ENCODE measurements at places on chromosomes 11 and 22.

- DNase-seq = no peak
Observed at GRCh38 chr11:118099838-118100556, 13.2 kb upstream of the SMIM35 start.

DNA sequence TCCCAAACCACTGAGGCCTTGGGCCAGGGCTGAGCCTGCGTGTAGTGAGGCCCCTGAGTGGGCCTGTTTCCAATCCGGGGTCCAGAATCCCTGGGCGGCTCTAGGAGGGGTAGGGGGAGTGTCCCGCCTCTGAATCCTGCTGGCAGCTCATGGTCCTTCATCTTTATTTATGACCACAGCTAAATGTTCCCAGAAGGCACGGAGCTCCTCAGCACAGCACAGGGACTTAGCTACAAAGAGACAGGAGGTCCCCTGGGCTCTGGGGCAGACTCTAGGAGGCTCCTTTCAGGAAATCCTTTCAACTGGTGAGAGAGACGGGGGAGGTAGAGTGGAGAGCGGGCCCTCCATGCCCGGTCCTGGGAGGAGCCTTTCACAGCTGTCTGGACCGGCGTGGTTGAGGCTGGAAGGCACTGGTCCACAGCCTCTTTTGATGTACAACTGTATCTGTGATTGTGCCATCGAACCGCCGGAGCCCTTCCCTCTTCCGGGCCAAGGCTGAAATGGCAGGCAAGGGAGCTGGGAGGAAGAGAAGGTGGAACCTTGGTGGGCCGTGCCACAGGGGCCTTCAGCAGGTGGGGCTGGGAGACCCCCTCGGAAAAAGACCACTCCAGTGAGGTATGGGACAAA, 46.8 kb downstream of the SCUBE1 start:
- DNase-seq = no peak

GRCh38 chr11:107702723-107703122, 9.1 kb downstream of the SLN start:
- no peak for DNase-seq

DNA sequence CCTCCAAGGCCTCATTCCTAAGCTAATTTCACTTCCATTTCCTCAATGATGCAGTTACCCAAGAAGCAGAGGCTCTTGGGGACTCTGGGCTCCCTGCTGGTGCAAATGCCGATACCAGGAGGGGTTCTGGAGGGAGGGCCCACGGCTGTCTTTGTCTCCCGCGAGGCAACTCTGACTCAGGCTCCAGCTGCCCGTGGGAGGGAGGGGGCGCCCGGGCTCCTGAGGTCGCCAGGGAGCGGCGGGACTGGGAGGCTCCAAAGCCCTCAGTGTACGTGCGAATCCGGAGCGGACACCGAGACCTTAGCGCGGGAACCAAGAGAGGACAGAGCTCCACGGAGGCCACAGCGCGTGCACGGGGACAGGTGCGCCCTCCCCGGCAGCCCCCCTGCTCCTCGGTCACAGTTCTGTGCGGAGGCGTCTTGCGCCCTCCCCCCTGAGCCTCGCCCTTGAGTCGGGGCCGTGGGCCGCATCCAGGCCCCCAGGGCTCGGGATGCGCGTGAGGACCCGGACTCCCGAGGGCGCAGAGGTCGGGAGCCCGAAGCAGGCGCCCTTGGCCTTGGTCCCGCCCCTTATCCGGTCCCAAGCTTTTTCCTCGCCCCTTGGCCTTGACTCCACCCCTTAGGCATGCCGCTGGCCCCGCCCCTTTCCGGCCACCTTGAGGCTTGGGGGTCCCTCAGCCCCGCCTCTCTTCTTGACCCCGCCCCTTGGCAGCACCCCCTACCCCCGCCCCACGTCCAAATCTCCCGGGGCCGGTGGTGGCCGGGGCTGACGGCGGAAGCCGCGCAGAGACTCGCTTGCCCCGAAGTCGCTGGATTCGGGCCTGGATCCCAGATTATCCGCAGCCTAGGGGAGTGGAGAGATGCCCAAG, 4.7 kb upstream of the SHISA8 start:
- no peak for DNase-seq

- DNase-seq = no peak
Observed at GRCh38 chr11:118694771-118695170, 15.3 kb upstream of the TREH start.

DNA sequence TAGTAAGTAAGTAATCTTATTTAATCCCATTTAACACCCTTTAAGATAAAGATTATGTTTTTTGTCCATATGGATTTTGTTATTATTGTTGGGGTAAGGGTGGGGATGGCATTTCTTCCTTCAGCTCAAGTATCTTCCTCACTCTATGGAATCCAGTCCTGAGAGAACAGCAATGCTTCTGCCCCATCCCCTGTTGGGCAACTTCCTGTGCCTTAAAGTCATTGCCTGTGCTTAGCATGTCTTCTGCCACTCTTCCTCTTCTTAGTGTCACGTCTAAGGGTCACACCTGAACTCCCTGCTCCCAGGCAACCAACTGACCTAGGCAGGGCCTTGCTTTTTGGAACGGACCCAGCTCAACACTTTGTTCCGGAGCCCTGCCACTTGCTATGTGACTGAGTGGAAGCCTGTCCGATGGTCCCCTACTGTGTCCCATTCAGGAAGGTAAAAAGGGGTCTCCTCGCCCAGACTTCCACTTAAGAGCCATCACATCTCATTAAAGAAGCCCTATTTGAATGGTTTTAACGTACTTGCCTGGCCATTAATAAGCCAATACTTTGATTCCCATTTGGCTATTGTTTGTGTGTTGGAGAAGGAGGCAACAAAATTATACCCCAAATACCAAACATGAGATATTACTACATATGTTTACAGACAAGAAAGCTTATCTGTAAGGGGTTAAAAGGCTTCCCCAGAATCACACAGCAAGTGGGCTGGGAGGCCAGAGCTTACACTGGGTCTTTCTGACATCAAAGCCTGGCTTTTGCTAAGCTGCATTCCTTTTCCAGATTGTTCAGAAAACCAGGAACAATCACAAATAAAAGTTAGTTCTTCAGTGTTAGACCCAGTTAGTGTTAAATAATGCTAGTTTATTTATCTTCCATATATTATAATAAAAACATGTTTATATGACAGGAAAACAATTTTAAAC, 59.2 kb downstream of the RAB38 start:
- no peak for DNase-seq

- no peak for DNase-seq
Observed at GRCh38 chr11:57312511-57313021, 12.2 kb downstream of the TNKS1BP1 start.

DNA sequence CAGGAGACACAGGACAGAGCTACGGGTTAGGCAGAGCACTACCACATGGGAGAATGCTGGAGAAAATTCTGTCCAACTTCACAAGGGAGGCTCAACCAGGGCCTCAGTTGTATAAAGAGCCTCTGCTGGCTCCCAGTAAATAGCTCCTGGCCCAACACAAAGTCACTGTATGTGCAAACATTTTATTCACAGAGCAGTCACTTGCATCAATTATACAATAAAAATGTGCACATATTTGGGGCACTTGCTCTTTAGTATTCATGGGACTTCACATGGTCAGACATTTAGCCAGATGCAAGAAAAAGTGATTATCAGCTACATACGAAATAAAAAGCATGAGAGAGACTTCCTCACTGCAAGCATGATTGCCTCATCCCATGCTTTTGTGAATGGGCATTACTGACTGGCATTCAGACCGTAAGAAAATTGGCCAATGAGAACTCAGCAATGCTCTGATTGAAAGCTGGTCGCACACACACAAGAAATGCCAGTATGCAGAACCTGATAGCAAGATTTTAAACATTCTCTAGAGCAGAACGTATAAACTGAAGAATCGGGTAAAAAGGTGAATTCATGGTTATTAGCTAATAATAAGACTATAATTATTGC, 39.4 kb downstream of the BLID start:
- no peak for DNase-seq

GRCh38 chr11:8973121-8973520, 8.9 kb upstream of the TMEM9B start:
- DNase-seq = no peak

DNA sequence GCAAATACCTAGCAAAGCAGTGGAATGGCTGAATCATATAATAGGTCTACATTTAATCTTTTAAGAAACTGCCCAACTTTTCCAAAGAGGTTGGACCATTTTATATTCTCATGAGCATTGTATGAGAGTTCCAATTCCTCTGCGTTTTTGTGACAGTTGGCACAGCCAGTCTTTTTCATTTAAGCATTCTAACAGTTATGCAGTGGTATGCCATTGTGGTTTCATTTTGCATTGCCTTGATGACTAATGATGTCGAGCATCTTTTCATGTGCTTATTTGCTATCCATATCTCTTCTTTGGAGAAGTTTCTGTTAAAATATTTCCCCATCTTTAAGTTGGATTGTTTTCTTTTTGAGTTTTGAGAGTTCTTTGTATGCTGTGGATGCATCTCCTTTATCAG, 38.7 kb downstream of the EIF3F start:
- no peak for DNase-seq

DNA sequence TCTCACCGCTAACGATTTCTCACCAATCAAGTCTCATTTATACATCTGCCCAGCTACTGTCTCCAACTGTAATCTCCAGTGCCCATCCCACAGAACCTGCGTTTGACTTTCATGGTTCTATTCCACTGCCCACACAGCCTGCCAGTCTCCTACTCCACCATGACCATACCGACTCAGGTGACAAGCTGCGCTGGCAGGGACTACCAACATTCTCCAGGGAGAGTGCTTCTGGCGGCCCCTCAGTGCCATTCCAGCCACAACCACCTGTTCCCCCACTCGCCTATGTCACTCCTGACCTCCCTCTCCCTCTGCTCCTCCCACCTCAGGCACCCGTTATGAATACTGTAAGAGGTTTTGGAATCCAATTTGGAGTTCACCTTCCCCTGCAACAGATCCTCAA, 108.5 kb upstream of the BID start:
- no peak for DNase-seq

DNA sequence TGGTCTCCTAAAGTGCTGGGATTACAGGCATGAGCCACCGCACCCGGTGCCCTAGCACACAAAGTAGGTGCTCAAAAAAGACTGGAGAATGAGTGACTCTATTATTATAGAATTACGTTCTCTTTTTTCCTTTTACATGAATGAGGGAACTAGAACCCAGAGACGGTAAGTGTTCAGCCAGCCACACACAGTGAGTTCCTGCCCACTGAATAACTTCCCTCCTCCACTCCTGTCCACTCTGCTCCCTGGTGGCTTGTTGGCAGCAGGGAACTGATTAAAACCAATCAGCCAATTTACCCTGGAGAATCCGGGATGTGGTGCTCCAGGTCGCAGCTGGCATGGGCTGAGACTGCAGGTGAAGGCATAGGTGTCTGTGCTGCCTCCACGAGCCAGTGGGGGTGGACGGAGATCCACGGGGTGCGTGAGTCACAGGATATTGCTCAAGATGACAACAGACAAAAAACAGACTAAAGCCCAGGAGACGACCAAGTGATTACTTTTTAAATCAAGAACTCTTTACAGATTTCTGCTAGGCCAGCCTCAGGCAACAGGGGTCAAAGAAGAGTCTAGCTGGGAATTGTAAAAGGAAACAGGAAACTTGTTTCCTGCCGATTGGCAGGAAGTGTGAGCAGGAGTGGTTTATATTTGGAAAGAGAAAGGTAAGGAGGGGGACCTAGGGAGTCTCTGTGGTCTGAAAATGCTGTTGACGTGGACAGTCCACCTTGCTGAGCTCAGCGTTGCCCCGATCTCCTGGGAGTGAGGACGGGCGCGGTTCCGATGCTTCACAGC, 95.2 kb upstream of the TP53I11 start:
- DNase-seq = no peak

DNA sequence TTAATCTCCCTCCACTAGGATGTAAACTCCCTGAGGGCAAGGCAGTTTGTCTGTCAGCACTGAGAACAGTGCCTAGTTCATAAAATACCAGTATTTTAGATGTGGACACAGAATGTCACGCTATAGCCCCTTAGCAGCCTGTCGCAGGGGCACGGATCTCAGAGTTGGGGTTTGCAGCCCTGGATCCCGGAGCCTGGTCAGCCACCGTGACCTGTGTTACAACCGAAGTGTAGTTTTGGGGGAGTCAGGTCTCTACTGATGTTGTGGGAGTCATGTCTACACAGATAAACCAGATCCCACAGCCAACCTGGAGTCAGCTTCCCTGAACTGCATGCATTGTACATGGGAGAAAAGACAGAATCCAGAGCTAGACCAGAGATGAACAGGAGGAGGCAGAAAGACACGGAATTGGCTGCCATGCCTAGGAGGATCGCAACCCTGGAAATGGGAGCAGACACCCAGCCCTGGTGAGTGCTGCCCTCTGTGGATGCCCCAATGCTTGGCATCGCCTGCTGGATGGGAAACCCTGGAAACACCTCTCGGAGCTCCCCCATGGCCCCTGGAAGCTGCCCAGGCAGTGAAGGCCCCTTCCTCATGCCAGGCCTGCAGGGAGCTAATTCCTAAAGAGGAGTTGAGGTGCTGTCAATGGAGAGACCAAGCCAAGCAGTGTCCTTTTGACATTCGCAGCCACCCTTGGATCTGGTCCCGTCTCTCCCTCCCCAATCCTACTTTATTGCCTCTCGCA, 851.3 kb downstream of the TBC1D22A start:
- no peak for DNase-seq

DNA sequence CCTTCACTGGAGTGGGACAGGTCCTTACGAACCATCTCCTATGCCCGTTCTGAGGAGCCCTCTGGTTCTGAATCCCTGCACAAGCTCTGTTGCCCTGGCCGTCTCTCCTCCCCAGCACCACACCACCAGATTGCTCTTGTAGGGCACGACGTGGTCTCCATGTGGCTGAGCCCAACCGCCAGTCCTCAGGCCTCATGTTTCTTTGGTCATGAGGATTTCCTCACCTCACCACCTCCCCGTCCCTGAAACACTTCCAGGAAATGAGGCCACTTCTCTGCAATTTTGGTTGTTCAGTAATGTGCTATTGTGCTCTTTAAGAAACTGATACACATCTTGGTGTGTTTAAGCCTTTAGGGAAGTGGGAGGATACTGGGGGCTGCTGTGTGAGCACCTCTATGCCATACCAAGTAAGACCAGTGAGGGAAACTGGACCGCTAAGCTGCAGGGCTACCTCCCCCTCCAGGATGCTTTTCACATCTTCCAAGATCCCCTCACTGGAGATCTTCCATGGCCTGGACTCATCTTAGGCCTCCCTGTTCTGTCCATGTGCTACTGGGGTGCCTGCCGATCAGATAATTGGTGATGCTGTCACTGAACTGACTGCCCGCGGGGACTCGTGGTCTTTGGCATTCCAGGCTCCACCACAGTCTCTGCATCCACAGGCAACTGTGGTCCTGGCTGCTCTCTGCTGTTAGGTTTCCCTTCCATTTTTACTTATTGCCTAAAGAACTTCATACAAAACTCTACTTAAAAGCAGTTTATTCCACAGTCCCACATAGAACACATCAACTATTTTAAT, 21.9 kb downstream of the DRICH1 start:
- no peak for DNase-seq

DNA sequence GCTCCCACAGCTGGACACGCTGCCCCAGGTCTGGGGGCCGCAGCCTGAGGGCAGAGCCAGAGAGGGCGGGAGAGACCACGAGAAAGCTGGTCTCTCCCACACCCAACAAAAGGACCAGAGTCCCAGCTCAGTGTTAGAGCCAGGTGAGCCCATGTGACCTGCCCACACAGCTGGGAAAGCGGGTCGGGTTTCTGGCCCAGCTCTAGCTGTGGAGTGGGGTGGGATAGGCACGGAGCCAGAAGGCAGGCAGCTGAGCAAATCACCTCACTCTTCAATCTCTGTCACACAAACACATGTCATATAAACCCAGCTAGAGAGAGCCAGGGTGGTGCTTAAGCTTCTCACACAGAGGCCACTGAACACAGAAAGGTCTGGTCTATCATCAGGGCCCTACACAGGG, 7.8 kb upstream of the EIF3D start:
- DNase-seq = no peak

GRCh38 chr11:22244986-22245592, 52.2 kb downstream of the ANO5 start:
- DNase-seq = no peak
